Bronchus fibroblast of lung (primary cell): ENCODE measurements at places on chromosomes 5 and 9. TPM values are rescaled to one million over a fixed set of nuclear protein-coding genes. Genes with fewer than 3 reads are reported as not detected.

The LRRC19 gene
- not detected in 2 replicates for total RNA-seq

The SLC6A3 gene
- total RNA-seq, result not detected in 2 replicates

The TLE1 gene
- total RNA-seq, result 31.4 and 35.1 TPM in 2 replicates

The IL5 gene
- not detected in 2 replicates for total RNA-seq

The SLC28A3 gene
- total RNA-seq, result 0.15 and 0.17 TPM in 2 replicates
